Aorta (tissue), 5 donors: ENCODE measurements at places on chromosomes 1 and 21.

DNA sequence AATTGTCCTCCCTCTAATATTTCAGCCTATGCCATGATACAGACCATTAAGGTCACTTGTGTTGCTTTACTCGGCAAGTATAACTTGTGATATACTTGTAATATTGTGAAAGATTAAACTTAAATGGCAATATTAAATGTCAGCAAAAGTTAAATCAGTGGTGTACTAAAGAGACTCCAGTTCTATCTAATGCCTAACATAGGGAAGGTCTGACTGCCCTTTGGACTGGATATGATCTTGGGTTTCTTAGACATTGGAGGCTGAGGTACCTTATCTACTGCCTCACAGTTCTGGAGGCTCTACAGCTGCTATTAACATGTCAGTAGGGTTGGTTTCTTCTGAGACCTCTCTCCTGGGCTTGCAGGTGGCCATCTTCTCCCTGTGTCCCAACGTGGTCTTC is 89.9 kb downstream of the MT1HL1 start:
- no peak for DNase-seq

GRCh38 chr1:94236013-94236491 is 1.3 kb downstream of the ARHGAP29 start:
- no peak for DNase-seq

DNA sequence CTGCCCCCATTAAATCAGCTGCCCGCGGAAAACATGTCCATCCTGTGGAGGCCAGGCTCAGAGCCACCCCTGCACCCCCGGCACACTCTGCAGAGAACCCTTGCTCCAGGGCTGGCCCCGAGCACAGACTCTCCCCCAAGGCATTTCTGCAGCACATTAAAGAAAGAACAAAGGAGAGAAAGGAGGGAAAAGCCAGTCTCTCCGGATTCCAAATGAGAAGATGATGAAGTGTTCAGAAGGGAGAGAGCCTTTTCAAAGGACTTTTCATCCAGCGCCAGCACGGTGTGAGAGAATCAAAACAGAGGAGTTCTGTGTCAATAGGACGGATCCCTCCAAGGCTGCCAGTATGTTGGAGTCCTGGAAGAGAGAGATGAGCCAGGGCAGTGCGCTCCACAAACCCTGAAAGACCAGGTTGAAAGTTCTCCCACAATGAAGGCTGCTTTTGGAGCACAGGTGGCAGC is 498.3 kb downstream of the NPHP4 start:
- DNase-seq = peak; percentile 15

- no peak for DNase-seq
Observed at GRCh38 chr1:165381745-165382505, 25.4 kb upstream of the LMX1A start.

GRCh38 chr1:187443939-187444338 is 615.2 kb downstream of the PLA2G4A start:
- no peak for DNase-seq

- DNase-seq = no peak
Observed at GRCh38 chr1:35810096-35810881, 2.5 kb downstream of the AGO4 start.
